Activated T-helper 17 cell treated with anti-CD3 and anti-CD28 coated beads, Interleukin-2, amount 50 U/mL, for 72 hours (primary cell): ENCODE measurements at places on chromosomes 12 and 14. TPM values are rescaled to one million over a fixed set of nuclear protein-coding genes. Genes with fewer than 3 reads are reported as not detected.

DNA sequence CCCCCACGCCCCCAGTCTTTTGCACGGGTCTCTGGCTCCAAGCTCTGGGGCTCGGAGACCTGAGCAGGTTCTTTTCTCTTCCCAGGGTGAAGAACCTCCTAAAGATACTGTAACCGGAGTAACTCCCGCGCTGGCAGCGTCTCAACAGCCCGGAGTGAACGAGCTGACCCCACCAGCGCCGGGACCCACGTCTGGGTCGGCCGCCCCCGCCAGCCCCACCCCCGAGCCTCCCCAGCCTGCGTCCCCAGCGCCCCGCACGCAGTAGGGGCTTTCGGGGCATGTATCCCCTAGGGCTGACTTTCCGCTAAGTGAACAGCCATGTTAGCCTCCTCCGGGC is 858 bp downstream of the SLC35F4 start:
- ATAC-seq, result no peak

DNA sequence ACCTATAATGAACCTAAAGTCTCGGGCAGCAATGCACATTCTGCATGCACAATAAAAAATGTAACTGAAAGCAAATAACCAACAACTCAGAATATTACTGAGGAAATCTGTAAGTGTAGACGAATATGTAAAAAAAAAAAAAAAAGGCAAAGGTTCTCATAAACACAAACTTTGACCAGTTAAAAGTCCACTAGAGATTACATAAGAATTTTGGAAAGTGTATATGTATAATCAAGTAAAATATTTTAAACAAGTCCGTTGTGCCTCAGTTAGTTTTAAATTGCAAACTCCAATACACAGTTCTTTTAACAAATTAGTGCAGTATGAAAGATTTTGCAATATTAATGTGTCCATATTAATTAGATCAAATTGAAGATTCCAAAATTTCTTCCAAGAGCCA is 35.3 kb upstream of the PAPOLA start:
- no peak for ATAC-seq

DNA sequence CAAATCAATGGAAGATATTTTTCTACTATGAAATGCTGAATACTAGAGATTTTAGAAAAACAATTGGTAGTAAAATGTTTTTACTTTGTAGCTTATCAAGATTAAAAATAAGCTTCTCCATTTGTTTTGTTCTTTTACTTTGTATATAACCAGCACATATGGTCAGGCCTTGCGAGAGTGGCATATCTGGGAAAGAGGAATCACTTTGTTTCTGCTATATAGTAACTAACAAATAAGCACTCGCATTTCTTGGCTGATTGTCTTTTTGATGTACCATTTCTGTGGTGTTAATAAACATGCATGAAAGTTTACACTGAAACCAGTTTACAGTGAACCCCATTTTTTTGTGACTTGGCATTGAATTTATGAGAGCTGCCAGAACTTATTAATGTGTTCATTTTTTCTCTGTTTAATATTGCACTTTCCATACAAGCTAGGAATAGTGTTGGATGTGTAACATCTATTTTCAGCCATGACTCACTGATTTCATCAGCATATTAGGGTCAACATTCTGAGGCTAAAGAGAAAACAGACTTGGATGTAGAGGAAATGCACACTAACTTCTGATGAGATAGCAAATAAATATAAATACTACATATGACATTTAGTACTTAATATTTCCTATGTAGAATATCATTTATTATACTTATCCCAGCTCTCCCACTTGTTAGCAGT is 635.5 kb downstream of the KCNH5 start:
- no peak for ATAC-seq

The KLRK1 gene
- total RNA-seq, result 0.24 TPM

The CLEC2A gene
- not detected for total RNA-seq

DNA sequence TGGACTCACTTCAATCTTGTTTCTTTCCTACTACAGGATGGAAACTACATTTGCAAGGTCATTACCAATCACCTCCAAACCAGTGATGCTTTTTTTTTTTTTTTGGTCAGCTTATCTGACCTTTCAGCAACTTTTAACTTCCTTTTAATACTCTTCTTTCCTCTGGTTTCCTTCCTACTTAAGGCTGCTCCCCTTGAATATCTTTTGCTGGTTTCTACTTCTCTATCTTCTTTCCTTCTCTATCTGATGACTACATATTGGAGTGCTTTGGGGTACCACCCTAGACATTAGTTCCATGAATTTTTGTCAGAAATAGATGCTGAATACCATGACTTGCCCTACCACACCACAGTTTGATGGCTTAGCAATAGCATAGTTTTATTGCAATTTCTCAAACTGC is 197.7 kb upstream of the DDHD1 start:
- no peak for ATAC-seq
